Muscle of leg (tissue), 16 donors: ENCODE measurements at places on chromosomes 4 and X. TPM values are rescaled to one million over a fixed set of nuclear protein-coding genes. Genes with fewer than 3 reads are reported as not detected.

DNA sequence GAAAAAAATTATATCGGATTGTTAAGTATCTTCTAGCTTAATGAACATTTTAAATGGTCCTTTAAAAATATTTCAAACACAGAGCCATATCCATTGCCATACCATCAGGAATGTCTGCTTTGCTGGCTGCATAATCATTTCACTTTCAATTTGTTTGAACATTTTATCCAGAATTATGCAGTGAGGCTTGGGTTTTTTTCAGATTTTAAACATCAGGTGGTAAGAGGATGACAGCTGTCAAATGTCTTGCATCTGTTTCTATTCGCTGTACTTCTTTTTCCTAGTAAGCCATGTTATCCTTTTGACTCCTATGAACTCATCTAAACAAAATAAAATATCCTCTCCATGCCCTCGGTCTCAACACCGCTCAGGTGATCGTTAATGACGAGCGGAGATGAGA lies 802 bp downstream of the RFC1 start:
- DNase-seq: no peak

The BTK gene
- polyA plus RNA-seq: 3.5 TPM

DNA sequence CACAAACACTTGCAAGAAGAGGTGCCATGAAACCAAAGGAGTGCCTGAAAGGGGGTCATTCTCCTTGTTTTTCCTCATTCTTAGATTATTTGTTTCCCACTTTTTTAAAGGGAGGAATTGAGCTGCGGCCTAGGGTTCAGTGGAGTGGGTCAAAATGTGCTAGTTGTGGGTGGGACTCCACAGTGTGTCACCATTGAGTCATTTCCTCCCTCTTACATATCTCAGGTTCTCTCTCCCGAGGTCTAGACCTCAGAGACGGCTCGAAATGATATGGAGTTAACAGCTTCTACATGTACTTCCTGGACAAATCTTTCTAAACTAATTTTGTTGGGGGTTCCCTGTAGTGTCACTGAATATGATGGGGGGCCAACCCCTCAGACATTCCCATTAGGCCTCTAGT lies 328.4 kb upstream of the SPANXN1 start:
- no peak for DNase-seq

GRCh38 chr4:129358571-129358970 lies 262.6 kb downstream of the C4orf33 start:
- DNase-seq: no peak

GRCh38 chr4:129622566-129622965 lies 526.6 kb downstream of the C4orf33 start:
- no peak for DNase-seq

The HSFX2 gene
- 0.99 TPM for polyA plus RNA-seq

The HS6ST2 gene
- 38.8 TPM for polyA plus RNA-seq

GRCh38 chr4:574346-575161 lies 1.5 kb downstream of the TMEM271 start:
- no peak for DNase-seq

The APBB2 gene
- polyA plus RNA-seq: 37.3 TPM

The POU4F2 gene
- polyA plus RNA-seq: not detected

GRCh38 chrX:154019633-154020528 lies at the start of gene IRAK1:
Gene IRAK1, minus strand, starts transcription at chrX:154019902. Its CDS starts 90 bp downstream, at chrX:154019812.
- peak; percentile 75 for DNase-seq

GRCh38 chr4:77347351-77347966 lies 190.5 kb downstream of the CCNG2 start:
- no peak for DNase-seq

DNA sequence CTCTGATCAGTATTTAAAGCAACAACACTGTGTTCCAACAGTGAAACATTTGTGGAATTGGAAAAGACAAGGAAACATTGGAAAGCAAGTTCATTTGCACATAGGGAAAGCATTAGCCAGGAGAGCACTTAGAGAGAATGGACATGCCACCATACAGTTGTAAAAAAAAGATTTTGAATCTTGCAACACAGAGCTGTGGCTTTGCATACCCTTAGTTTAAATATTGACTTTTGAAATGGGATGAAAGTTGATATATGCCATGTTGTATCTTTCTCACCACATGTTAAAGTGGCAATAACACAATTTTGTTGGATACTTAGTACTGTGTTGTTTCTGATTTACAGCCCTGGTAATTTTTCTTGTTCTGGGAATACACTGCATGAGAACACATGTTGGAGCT lies 208.1 kb downstream of the BMPR1B start:
- DNase-seq: peak; percentile 64

The SHISA3 gene
- 8.8 TPM for polyA plus RNA-seq

The SPANXN3 gene
- not detected for polyA plus RNA-seq

DNA sequence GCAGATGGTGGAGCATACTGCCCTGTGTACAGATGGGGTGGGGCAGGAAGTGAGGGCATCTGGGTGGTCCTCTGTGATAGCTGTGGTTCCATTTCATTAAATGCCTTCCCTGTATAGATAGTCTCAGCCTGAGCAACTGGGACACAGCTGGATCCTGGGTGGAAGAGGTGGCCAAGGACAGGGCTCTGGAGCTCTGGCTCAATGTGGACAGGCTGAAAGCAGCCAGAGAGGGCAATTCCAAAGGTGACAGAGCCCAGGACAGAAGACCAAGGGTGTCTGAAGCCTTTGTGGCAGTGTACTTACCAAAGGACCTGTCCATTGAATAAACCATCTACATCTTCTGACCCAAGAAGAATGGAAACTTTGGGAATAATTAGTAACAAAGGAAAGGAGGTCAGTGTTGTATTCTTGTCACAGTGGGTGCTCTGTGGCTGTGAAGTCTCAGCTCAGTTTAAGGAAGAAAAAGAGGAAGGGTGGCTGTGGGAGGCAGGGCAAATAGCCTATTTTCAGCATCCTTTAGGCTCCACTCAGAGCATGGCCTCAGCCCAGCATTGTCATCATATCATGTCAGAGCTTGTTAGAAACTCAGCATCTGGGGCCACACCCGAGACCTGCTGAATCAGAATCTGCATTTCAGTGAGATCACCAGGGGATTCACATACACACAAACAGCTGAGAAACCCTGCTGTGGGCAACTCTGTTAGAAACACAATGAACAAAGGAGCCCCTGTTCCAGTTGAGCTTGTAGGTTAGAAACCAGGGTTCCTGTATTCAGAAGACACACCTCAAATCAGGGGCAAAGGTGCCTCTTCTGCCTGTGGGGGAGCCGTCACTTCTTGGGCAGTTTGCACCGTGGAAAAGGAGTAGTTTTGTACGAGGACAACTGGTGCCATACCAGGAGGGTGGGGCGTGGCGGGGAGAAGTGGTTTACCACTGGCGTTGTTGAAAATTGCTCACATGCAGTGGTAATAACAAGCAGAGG lies 168.6 kb downstream of the PTTG2 start:
- peak; percentile 65 for DNase-seq

GRCh38 chrX:9797384-9798360 lies 11.4 kb downstream of the SHROOM2 start:
- DNase-seq: no peak

DNA sequence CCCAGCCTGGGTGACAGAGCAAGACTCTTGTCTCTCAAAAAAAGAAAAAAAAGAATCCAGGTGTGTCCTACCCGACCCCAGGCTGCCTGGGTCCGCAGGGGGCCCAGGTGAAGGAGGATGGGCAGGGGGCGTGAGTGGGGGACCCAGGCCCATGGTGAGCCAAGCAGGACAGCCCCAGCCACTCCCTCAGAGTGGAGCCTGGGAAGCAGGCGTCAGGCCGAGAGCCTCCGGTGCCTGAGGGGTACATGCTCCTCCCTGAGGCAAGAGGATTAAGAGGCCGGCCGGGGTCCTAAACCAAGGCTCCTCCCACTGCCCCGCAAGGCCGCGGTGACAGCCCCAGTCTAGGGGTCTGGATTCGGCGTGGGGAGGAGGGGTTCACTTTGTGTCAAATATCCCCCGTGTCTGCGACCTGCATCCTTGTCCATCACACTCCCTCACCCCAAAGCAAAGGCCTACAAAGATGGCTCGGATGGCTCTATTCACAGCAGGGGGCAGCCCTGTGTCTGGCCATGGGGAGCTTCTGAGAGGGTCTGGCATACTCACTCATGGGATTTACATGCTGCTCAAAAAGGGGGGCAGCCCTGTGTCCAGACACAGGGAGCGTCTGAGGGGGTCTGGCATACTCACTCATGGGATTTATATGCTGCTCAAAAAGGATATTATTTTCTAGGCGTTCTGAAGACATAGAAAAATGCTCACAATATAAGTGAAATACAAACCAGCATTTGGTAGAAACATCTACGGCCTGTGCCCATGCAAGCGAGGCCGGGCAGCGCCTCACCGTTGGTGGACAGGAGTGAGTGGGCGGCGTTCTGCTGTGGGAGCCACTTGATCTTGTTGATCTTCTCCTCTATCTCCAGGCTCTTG lies 94.6 kb downstream of the PPP2R2C start:
- no peak for DNase-seq

The TMSB15A gene
- polyA plus RNA-seq: 14.6 TPM

GRCh38 chrX:23952984-23953907 lies 45.4 kb downstream of the CXorf58 start:
- DNase-seq: no peak

The KLKB1 gene
- 0.71 TPM for polyA plus RNA-seq

The NUDT10 gene
- 1.1 TPM for polyA plus RNA-seq

GRCh38 chrX:103464072-103464773 lies 55.1 kb downstream of the RAB40A start:
- peak; percentile 38 for DNase-seq

- no peak for DNase-seq
Measured at GRCh38 chrX:22139822-22140221, 107.7 kb downstream of the PHEX start.

The AGTR2 gene
- 28.3 TPM for polyA plus RNA-seq

The TGIF2LX gene
- not detected for polyA plus RNA-seq

The F9 gene
- polyA plus RNA-seq: not detected

GRCh38 chrX:50942471-50942870 lies 31.9 kb downstream of the BMP15 start:
- DNase-seq: no peak

DNA sequence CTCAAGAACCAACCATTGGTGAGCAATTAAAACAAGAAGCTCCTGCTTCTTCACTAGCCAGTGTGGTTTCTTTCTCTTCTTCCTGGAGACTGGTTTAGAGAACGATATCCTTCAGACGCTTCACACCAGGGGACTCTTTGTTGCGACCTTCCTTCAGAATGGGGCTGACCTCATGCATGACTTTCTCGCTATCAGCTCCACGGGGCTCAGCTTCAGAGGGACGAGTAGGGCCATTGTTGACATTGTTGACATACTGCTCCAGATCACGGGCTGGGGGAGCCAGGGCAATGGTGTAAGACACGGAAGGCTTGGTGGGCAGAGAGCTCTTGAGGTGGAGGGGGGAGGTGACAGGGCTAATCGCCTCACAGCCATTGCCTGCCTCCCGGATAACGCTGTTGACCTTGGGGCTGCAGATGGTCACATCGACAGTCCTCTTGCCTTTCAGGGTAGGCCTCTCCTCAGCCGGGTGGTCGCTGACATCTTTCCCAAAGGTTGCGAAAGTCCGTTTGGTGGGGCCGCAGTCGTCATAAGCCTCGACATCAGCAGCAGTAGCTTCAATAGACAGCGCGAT lies 113.8 kb downstream of the PCDH19 start:
- DNase-seq: no peak

- DNase-seq: no peak
Measured at GRCh38 chr4:100508691-100509090, 9.1 kb downstream of the EMCN start.

The SPANXC gene
- polyA plus RNA-seq: not detected

- DNase-seq: peak; percentile 1
Measured at GRCh38 chr4:42786350-42787078, 106.0 kb upstream of the GRXCR1 start.

The BRS3 gene
- not detected for polyA plus RNA-seq

DNA sequence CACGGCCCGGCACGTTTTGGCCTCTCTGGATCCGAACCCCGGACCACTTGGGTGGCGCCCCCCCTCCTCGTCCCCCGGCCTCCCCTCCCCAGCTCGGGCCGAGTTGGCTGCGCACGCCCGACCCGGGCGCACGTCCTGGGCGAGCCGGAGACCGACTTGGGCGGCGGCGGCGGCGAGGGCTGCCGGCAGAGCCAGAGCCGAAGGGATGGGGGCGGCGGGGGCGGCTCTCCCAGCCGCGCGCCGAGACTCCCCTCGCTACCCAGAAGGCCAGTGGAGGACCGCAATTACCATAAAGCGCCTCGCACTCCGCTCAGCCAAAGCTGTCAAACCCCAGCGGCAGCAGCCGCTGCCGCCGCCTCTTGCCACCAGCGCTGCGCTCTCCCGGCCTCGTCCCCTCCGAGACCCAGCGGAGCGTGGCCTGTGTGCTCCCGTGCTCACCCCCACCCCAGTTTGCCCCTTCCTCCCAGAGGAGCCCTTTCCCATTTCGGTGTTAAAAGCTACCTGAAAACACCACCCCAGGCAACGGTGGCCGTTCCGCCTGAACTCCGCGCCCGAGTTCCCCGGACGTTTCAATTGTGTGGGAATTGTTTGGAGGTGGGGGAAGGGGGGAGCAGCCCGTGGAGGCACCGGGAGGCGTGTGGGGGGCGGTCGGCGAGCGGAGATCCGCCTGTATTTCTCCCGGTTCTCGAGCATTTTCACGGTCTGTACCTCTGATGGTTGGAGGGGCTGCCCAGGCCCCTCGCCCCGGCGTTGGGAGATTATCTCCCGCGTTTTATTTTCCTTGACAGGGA lies 701 bp upstream of the BCOR start:
- peak; percentile 68 for DNase-seq
